ENCODE measurements at places on chromosomes 13 and 19. TPM values are rescaled to one million over a fixed set of nuclear protein-coding genes. Genes with fewer than 3 reads are reported as not detected.

ETV2 gene
- 2.2 TPM for total RNA-seq

TFPT gene
- 8.8 TPM for total RNA-seq

NACC1 gene
- total RNA-seq = 40.0 TPM

KLK12 gene
- total RNA-seq = 153 TPM

CCDC159 gene
- total RNA-seq = 7.4 TPM

ZNF99 gene
- not detected for total RNA-seq

CBLC gene
- total RNA-seq = 36.2 TPM

ANKLE1 gene
- 0.04 TPM for total RNA-seq

CBY2 gene
- total RNA-seq = 0.32 TPM

PRX gene
- 0.80 TPM for total RNA-seq

CEACAM1 gene
- total RNA-seq = 97.8 TPM

TJP3 gene
- total RNA-seq = 40.9 TPM

FUT1 gene
- total RNA-seq = 6.1 TPM

C19orf33 gene
- 272 TPM for total RNA-seq

LGALS4 gene
- 0.40 TPM for total RNA-seq

LAIR2 gene
- not detected for total RNA-seq

PSG7 gene
- total RNA-seq = not detected

GPR4 gene
- total RNA-seq = 0.56 TPM

SLC1A6 gene
- total RNA-seq = not detected

MCEMP1 gene
- total RNA-seq = 0.24 TPM

ZNF766 gene
- total RNA-seq = 6.4 TPM

ZNF829 gene
- total RNA-seq = 1.5 TPM

POSTN gene
- 17.0 TPM for total RNA-seq

CEBPA gene
- total RNA-seq = 18.3 TPM

HIF3A gene
- total RNA-seq = 4.0 TPM

MEF2B gene
- 1.4 TPM for total RNA-seq

RNF113B gene
- total RNA-seq = not detected

PSG6 gene
- not detected for total RNA-seq

RYR1 gene
- total RNA-seq = 6.4 TPM

RXFP2 gene
- total RNA-seq = not detected

CYP2A7 gene
- not detected for total RNA-seq

CKM gene
- 0.96 TPM for total RNA-seq

ARGLU1 gene
- total RNA-seq = 27.7 TPM

GARIN5A gene
- 1.1 TPM for total RNA-seq

C2CD4C gene
- 0.16 TPM for total RNA-seq

SOX1 gene
- total RNA-seq = not detected

PSG1 gene
- not detected for total RNA-seq

UBE2L5 gene
- not detected for total RNA-seq

ZNF575 gene
- total RNA-seq = 0.72 TPM

CEACAM19 gene
- total RNA-seq = 8.0 TPM

CLEC4G gene
- total RNA-seq = not detected

TNNI3 gene
- not detected for total RNA-seq

IRGC gene
- not detected for total RNA-seq

THSD1 gene
- 3.7 TPM for total RNA-seq

ZNF208 gene
- 0.60 TPM for total RNA-seq

Data from esophagus mucosa (tissue), 1 donor.